ENCODE measurements at places on chromosomes 2 and 18.

- DNase-seq: no peak
These were observed 251.6 kb upstream of the NCKAP5 start for GRCh38 chr2:133819906-133820305.

DNA sequence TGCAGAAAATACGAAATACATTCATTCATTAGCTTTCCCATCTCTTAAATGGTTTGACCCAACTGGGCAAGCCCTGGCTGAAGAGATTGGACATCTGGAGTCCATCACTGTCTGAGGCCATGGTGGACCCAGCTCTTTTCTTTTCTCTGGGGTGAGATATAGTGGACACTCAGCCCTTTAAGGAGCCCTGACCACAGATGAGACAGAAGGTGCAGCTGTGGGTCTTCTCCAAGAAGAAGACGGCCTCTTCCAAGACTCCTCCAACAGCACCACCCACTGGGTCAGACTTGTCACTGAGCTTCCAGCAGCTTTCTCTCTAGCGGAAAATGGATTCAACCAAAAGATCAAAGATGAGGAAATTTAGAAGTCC lies 27.2 kb downstream of the TWIST2 start:
- no peak for DNase-seq

GRCh38 chr2:15584767-15585469 lies 6.8 kb upstream of the DDX1 start:
- no peak for DNase-seq

- DNase-seq: no peak
These were observed 7.2 kb downstream of the PDCD1 start for GRCh38 chr2:241851325-241852115.

DNA sequence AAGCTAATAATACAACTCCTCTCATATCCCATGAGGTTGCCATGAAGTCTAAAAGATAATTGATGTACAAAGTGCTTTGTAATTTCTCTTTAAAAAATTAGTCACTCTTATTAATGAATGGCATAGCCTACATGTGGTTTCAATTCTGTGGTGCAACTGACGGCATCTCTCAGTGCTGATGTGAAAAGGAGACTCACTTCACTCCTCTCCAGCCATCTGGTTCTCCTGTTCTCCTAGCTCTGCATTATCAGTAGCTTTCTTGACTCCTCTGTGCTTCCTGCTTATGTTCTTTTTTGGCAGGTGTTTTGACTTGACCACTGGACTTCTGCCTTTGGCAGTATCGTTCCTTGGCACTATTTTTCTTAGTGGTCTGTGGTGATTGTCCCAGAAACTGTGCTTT lies 134.9 kb upstream of the ZFP36L2 start:
- DNase-seq: no peak

DNA sequence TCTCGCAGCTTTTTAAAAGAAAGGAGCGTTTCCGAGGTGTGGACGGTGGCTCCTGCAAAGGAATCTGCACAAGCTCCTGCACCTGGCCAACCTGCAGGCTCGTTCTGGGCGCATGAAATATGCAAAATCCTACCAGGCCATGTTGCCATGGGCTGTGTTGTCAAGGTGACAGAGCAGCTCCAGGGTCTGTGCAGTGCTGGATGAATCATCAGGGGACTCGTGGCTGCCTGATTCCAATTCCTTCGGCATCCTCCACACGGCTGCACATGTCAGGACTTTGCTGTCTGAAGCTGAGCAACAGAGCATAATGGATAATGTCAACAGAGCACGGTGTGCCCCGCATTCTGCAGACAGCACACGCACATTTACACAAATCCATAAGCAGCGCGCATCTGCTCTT lies 120.5 kb downstream of the EIPR1 start:
- DNase-seq: no peak

DNA sequence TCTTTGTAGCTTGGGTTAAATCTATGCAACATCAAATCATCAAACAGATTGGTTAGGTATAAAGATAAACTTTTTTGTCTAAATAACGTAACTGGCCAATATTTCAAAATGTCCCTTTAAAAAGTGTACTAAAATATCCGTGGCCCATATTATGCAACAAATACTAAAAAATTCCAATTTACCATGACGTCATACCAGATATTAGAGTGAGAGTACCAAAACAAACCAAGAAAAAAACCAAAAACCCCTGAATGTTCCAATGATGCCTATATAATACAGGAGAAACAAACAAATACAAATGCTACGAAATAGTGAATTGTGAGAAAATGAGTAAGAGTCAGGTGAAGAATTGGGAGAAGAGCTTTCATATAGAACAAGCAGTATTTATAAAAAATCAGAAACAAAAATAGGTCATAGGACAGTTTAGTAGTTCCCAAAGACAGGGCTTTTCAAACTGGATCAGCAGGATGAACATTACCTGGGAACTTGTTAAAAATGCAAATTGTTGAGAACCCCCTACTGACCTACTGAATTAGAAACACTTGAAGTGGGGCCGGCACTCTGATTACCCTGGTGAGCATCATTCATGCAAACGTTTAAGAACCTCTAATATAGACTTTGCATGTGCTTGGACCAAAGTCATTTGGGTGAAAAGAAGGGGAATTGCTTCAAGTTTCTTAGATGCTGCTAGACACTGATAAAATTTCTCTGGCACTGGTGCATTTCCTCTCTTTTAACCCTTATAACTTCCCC lies 753.7 kb downstream of the DSC3 start:
- DNase-seq: no peak

GRCh38 chr2:191728750-191729624 lies 51.1 kb downstream of the NABP1 start:
- DNase-seq: no peak

GRCh38 chr18:79801217-79801616 lies 3.5 kb downstream of the KCNG2 start:
- DNase-seq: no peak

DNA sequence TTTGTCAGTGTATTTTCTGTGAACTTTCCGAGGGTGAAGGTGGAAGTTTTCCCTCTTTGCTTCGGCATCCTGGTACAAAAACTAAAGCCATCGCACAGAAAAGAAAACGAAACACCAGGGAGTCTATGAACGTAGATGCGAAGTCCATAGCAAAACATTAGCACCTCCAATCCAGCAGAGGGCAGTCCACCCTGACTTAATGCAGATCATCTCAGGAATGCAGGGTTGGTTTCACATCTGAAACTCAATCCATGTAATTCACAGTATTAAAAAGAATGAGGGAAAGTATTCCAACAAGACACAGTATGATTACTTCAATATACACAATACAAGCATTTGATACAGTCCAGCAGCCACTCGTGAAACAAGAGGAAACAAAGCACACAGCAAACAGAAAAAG lies 70.8 kb downstream of the RTP5 start:
- DNase-seq: no peak

DNA sequence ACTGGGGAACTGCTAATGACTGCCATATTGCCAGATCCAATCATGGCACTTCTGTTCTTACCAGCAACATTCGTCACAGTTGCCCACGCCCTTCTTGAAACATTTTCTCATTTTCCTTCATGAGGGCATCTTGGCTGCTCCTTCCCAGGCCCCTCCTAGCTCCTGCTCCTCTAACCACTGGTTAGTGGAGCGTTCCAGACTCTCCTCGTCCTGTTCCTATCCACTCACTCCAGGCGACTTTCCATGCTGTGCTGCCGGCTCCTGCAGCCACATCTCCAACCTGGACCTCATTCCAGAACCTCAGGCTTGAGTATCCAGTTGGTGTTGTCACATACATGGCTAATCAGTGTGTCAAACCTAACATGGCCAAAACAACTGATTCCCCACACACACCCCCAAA lies 1.3 kb upstream of the ADI1 start:
- DNase-seq: no peak

- DNase-seq: no peak
These were observed 21.1 kb upstream of the PLEK start for GRCh38 chr2:68344031-68344430.
